T-helper 22 cell (primary cell): ENCODE measurements at places on chromosomes 3 and 15.
A peak's percentile ranks its signal among the peaks of the same experiment; 100 is the strongest.

DNA sequence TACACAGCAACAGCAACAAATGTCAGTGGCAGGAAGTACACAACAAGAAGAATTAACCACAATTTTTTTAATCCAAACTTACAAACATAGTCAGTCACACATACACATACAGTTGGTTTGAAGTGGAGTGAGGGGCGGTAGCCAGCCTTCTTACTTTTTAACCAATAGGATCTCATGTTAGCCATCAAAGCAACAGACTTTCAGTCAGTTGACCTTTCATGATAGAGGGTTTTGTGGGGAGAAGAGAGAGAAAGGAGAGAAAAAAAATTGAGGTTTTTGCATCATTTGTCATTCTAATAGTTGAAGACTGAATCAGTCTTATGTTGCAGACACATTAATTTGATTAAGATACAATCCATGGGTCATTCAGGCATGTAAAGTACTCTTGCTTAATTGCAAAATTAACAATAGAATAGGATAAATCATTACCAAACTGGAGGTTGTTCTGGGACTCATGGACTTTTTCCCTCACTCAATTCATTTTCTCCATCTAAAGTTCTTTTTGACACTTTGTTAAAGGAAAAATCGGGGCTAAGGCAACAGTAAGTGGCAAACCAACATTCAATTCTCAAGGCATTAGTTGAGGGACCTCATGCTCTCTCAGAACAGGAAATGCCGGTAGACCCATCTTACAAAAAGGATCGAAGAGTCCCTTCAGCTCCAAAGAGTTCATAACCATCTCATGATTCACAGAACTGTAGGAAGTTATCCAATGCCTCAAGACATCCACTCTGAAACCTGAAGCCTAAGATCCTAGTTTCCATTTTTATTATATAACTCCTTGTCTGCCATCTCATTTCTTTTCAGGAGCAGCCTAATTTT is 159.5 kb upstream of the LPP start:
- DNase-seq, result peak; percentile 33

DNA sequence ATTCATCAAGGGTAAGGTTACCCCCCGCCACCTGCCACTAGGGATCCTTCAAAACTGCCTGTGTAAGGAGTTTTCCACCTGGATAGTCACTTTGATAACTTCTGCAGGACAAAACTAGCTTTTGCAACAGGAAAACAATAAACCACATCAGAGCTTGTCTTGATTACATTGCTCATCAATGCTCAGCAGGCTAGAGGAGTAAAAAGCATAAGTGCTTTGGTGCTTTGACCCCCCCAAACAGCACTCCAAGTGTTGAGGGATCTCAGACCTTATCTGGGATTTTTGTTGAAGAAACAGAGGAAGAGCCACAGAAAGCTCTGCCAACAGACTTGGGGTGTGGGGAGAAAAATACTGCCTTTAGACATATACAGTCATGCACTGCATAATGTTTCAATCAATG is 10.8 kb upstream of the PHLDB2 start:
- no peak for DNase-seq

GRCh38 chr15:75695634-75696310 is 16.9 kb downstream of the CSPG4 start:
- no peak for DNase-seq

- DNase-seq, result no peak
These were observed 570.6 kb upstream of the ROBO1 start for GRCh38 chr3:80338366-80338765.

DNA sequence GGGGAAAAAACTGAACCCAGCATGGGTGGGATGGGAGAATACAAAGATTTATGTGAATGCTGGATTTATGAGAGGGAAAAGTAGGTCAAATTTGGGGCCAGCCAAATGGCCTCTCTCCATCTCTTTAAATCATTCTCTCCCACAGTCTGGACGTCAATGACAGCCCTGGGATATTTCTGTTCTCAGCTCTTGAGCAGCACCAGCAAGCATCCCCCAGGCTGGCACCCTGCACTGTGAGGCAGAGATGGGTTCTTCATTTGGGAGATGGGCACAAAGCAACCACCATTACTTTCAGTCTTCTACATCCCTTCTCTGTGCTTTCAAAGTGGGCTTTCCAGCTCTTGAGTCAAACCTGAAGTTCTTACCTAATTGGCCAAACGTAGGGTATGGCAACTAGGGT is 321.0 kb downstream of the NTRK3 start:
- no peak for DNase-seq
